ENCODE measurements at places on chromosomes 7 and 10. TPM values are rescaled to one million over a fixed set of nuclear protein-coding genes. Genes with fewer than 3 reads are reported as not detected.

The PTPRN2 gene
- total RNA-seq: 21.4 TPM

The MYL10 gene
- total RNA-seq: not detected

The TACR2 gene
- total RNA-seq: 11.1 TPM

The FRAT2 gene
- total RNA-seq: 20.8 TPM

The RALA gene
- 31.0 TPM for total RNA-seq

The GAD2 gene
- not detected for total RNA-seq

The FFAR4 gene
- 2.3 TPM for total RNA-seq

The CADPS2 gene
- total RNA-seq: 13.7 TPM

The ZNF503 gene
- 7.4 TPM for total RNA-seq

The ENKUR gene
- total RNA-seq: 0.53 TPM

The TMEM213 gene
- not detected for total RNA-seq

The GALNT17 gene
- total RNA-seq: 0.88 TPM

The KLF14 gene
- total RNA-seq: not detected

The PNLIP gene
- not detected for total RNA-seq

The NACAD gene
- not detected for total RNA-seq

The KIN gene
- 25.6 TPM for total RNA-seq

The PFKFB3 gene
- 32.7 TPM for total RNA-seq

The CDK13 gene
- total RNA-seq: 112 TPM

The AKR1D1 gene
- not detected for total RNA-seq

The UTF1 gene
- not detected for total RNA-seq

The PALD1 gene
- total RNA-seq: 15.7 TPM

The YWHAG gene
- 40.5 TPM for total RNA-seq

The GPR26 gene
- not detected for total RNA-seq

The UCN3 gene
- 2.0 TPM for total RNA-seq

The BICC1 gene
- 19.0 TPM for total RNA-seq

The C10orf62 gene
- not detected for total RNA-seq

The NANOS1 gene
- 0.13 TPM for total RNA-seq

The MEOX2 gene
- total RNA-seq: not detected

The HOXA2 gene
- 9.1 TPM for total RNA-seq

The FAM204A gene
- 20.4 TPM for total RNA-seq

The ATP6V0A4 gene
- total RNA-seq: not detected

The RP9 gene
- 15.2 TPM for total RNA-seq

The PIP4K2A gene
- 6.8 TPM for total RNA-seq

The HOXA11 gene
- not detected for total RNA-seq

The MYOF gene
- total RNA-seq: 15.1 TPM

The OSBPL3 gene
- total RNA-seq: 22.9 TPM

The ZNF488 gene
- total RNA-seq: 19.8 TPM

The C7orf33 gene
- total RNA-seq: not detected

The WNT2 gene
- not detected for total RNA-seq

The CLCN1 gene
- total RNA-seq: 1.1 TPM

The PPP1R9A gene
- total RNA-seq: 4.7 TPM

The LIPJ gene
- not detected for total RNA-seq

The FRAT1 gene
- 9.7 TPM for total RNA-seq

The TAS2R4 gene
- 1.9 TPM for total RNA-seq

The CTNNA3 gene
- 0.47 TPM for total RNA-seq

The ADCY1 gene
- total RNA-seq: 1.5 TPM

The ASNS gene
- 5.1 TPM for total RNA-seq

The SPDYE16 gene
- total RNA-seq: not detected

The ARHGAP19 gene
- 28.9 TPM for total RNA-seq

The SPDYE11 gene
- not detected for total RNA-seq

The GPR15LG gene
- 83.2 TPM for total RNA-seq

The RADIL gene
- total RNA-seq: 16.5 TPM

The UFSP1 gene
- total RNA-seq: 4.7 TPM

The SLC13A1 gene
- 26.2 TPM for total RNA-seq

The PANK1 gene
- total RNA-seq: 45.9 TPM

All from Peyer's patch (tissue), 4 donors.